ENCODE measurements at places on chromosomes 1 and 21.

GRCh38 chr1:17620448-17620847, 81.0 kb downstream of the ARHGEF10L start:
- DNase-seq: no peak

DNA sequence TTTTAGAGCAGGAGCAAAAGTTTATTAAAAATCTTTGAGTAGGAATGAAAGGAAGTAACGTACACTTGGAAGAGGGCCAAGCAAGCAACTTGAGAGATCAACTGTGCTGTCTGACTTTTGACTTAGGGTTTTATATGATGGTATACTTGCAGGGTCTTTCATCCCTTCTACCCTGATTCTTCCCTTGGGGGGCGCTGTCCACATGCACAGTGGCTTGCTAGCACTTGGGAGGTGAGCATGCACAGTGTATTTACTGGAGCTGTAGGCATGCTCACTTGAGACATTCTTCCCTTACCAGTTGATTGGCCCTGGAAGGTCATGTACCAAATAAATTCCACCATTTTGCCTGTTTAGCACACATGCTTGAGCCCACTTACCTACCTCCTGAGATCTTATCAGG, 1001.3 kb upstream of the ADGRL2 start:
- no peak for DNase-seq

DNA sequence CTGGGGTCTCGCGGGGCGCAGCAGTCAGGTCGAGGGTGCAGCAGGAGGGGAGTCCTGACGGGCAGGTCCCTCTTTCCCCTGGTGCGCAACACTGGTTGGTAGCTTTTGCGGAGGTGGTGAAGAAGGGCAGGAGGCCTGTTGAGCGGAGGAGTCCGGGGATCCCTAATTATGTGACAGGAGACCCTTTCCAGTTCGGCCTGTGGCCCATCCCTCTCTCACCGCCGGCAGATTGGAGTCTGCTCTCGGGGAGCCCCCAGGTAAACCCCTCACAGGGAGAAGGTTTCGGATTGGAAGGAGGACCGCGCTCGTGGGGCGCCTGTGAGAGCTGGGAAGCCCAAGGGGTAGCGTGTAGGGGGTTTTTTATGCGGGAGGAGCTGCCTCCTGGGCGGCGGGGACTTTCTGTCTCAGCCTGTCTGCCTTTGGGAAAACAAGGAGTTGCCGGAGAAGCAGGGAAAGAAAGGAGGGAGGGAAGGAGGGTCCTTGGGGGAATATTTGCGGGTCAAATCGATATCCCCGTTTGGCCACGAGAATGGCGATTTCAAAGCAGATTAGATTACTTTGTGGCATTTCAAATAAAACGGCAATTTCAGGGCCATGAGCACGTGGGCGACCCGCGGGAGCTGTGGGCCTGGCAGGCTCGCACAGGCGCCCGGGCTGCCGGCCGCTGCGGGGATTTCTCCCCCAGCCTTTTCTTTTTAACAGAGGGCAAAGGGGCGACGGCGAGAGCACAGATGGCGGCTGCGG, 9.5 kb downstream of the SIM2 start:
- no peak for DNase-seq

DNA sequence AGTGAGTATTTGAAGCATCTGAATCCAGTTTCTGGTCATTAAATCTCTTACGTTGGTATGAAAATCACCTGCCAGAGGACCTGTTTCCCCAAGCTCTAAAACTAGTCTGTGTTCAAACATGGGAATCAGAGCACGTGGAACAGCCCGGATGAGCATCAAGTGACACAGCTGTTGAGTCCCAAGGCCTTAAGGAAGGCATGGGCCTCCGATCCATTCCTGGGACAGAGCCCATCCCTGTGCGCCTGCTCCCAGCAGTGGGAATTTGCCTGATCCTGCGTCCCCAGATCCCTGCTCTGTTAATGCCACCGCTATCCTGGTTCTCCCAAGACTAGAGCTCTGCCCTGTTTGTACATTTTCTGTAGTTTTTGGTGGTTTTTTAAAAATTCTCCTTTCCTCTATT, 68.4 kb upstream of the FBXO28 start:
- no peak for DNase-seq

GRCh38 chr1:156463874-156464273, 36.7 kb downstream of the MEF2D start:
- DNase-seq: no peak

- no peak for DNase-seq
Observed at GRCh38 chr1:76229279-76230005, 154.9 kb downstream of the ST6GALNAC3 start.

GRCh38 chr1:5926686-5927435, 65.4 kb downstream of the NPHP4 start:
- DNase-seq: no peak

DNA sequence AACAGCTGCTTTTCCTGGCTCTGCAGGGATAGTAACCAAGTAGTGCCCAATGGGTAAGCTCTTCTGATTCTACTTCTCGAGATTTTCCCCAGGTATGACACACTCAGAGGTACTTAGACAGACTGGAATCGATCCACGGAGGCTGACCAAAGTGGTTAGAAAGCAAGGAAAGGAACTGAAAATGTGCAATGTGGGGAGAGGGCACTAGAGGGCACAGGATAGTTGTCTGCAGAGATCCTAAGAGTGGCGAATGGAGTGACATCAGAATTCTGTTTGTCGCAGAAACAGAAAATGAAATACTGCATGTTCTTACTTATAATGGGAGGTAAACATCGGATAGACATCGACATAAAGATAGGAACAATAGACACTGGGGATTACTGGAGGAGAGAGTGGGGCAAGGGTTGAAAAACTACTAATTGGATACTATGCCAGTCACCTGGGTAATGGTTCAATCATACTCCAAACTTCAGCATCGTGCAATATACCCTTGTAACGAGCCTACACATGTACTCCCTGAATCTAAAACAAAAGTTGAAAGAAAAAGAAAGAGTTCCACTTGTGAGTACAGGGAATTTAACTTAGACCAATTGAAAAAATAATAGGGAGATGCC, 23.3 kb downstream of the CYP2J2 start:
- no peak for DNase-seq

DNA sequence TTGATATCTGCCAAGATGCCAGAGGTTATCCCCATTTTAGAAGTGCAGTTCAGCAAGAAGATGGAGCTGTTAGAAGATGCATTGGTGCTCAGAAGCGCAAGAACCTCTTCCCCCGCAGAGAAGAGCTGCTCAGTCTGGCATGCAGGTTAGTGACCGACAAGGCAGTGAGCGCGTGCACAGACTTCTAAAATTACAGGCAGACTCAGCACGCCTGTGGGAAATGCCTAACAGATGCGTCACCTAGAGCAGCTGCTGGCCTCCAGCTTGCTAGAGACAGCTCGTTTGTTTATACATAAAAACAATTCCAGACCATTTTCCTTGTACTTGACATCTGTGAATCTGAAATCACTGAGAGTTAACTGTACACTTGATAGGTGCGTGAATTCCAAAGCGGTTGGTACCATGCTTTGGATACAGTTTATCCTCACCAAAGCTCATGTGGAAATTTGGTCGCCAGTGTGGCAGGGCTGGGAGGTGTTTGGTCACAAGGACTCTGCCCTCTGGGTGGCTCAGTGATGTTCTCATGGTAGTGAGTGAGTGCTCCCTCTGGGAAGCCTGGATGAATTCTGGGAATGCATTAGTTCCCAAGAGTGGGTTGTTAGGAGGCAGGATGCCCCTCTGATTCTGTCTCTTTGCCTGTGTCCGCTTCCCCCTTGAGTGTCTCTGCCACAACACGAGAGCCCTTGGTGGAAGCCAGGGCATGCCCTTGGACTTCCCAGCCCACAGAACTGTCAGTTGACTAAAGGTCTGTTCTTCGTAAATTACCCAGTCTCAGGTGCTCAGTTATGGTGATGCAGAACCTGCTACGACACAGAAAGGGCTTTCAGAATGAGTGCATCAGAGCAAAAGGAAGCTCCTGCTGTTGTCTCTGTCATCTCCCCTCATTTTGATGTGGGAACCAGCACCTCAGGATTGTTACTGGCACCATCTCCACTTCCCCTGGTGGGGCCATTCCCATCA, 24.4 kb downstream of the SNAP47 start:
- no peak for DNase-seq

- DNase-seq: no peak
Observed at GRCh38 chr21:44049606-44050005, 37.5 kb downstream of the TRAPPC10 start.

- DNase-seq: no peak
Observed at GRCh38 chr1:57381426-57381825, 42.4 kb downstream of the DAB1 start.

DNA sequence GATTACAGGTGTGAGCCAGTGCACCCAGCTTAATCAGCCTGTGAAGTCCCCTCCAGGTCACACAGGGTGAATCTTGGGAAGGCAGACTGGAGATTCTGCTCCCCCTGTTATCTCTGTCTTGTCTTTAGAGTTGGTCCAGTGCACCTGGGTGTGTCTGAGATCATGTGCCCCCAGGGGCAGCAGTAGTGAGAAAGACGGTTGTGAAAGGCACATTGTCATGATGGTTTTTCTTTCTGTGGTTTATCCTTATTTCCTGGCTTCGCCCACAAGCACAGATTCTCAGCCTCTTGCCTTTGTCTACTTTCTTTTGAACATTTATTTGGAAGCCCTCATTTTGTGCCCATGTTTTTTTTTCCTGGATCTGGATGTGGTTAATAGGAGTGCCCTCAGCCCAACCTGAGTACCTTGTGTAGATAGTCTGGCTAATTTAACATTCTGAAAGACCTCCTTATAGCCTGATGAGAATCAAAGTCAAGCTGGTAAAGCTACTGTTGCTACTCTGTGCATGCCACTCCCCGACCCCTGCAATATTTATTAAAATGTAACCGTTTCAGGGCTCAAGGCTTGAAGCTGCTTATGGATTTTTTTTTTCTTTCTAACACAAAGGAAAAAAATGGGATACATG, 23.7 kb downstream of the UCK2 start:
- no peak for DNase-seq

DNA sequence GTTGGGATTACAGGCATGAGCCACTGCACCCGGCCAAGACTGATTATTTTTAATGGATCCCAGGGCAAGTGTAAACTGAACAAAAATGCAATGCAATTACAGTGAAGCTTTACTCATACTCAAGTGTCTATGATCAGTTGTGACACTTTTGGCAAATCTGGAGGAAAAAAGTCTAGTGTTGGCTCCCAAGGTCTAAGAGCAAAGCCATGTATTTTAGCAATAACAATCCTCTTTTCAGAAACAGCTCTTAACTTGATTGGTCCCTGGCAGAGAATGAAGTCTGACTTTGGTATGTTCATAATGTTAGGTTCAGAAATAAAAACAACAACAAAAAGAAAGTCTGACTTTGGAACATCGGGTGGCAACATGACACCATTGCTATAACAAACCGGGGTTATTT, 40.2 kb upstream of the C1orf53 start:
- no peak for DNase-seq

DNA sequence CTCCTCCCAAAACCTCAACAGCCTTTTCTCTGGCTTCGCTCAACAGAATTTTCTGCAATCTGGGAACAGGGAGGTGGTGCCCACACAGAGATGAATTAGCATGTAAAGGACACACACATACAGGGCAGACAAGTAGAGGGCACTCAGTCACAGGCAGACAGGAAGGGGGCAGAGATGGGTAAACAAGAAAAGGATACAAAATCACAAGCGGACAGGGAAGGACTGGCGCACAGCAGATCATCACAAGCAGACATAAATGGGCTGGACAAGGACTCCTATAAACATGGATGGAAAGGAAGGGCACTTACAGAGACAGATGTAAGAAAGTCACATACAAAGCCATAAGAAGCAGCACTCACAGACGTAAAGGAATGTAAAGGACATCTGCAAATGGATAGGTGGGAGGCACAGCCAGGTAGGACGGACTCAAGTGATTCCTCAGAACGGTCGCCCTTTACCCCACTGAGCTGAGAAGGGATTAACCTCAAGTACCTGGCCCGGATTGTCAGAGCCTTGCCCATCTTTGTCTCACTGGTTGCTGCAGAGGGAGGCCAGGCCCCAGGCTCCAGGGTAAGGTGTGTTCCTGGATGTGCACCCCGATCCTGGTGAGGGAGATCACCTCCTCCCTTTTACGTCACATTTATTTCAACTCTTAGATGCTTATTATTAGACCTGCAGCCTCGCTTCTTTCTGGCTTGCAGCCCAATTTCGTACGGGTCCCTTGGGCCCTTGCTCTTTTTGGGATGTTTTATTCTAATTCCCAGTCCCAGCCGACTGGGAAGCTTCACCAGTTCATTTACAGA, 836 bp upstream of the PRCC start:
- DNase-seq: no peak

DNA sequence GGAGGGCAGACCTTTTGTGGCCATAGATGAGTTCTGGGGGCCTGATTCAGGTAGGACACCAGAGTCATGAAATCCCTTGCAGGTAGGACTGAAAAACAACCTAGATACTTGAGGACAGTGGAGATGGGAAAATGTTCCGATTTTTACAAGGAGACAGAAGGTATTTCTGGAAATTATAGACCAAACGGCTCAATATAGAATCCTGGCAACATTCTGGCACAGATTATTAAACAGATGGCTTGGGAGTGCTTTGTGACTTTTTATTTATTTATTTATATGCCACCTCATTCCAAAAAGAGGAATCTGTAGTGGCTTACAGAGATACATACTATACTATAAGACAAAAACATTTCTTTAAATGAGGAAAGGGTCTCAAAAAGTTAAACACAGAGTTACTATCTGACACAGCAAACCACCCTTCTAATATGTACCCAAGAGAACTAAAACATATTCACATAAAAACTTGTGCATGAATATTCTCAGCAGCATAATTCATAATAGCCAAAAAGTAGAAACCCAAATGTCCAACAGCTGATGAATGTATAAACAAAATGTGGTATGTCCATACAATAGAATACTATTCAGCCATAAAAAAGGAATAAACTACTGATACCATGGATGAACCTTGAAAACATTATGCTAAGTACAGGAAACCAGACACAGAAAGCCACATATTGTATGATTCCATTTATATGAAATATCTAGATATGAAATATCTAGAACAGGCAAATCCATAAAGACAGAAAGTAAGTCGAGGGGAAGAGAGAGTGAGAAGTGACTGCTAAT, 49.8 kb downstream of the CDK18 start:
- DNase-seq: no peak

GRCh38 chr1:236027104-236027503, 37.8 kb downstream of the NID1 start:
- no peak for DNase-seq

GRCh38 chr1:28510273-28510969, 4.6 kb downstream of the RCC1 start:
- peak; percentile 45 for DNase-seq

DNA sequence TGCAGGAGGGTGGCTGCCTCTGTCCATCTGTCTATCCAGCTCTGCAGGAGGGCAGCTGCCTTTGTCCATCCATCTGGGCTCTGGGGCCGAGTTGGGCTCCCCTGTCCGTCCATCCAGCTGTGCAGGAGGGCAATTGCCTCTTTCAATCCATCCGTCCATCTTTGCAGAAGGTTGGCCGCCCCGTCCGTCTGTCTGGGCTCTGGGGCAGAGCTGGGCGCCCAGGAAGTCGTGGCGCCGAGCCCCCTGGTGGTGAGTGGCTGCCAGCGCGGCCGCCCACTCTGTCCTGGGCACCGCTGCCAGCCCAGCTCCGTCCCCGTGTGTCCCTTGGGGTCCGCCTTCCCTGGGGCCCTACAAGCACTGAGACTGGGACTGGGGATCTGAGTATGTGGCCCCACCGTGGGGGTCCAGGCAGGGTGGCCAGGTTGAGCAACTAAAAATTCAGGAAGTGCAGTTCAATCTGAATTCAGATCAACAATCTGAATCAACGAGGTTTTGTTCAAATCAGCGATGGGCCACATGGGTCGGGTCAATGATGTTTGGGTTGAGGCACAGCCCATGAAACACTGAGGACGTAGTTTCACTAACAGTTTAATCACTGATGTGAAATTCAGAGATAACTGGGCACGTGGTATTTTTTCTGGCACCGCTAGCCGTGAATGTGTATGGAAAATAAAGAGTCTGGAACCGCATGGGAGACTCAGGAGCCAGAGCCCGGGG, 99.1 kb upstream of the ACTRT2 start:
- peak; percentile 7 for DNase-seq
